ENCODE measurements at places on chromosomes 11 and 22.

- no peak for DNase-seq
Observed at GRCh38 chr11:11709447-11710239, 87.8 kb upstream of the GALNT18 start.

- no peak for DNase-seq
Observed at GRCh38 chr22:26631282-26631681, 9.5 kb downstream of the CRYBA4 start.

DNA sequence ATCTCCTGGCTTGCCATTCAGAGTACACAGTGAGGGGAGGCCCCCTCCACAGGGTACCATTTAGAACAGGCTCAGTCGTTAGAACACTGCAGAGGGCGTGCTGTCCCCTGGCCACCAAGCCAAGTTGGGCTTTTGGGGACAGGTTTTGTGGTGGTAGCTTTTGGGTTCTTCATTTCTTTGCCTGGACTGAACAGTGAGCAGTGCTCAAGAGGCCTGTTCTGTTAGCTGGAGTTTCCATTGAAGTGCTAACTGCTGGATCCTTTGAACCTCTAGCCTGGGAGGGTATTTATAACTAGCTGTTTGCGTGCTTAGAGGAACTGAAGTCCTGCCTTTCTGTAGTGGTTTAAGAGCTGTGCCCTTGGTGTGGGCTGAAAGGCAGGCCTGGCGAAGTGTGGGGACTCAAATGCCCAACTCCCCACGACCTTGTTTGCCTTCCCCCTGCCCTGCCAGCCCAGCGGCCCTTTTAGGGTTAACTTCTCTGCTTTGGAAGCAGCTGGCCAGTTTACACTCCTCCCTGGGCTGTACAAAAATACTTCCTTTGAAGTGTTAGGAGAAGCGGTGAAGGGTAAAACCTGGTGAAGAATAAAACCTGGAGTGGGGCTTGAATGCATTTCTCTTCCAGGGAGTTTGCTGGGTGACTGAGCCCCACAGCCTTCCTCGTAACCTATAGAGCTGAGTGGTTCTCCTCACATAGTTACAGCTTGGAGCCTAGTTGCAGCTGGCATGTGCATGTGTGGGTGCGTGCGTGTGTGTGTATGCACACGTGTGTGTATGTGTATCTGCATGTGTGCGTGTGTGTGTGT lies 34.6 kb downstream of the ZNRF3 start:
- DNase-seq: no peak

DNA sequence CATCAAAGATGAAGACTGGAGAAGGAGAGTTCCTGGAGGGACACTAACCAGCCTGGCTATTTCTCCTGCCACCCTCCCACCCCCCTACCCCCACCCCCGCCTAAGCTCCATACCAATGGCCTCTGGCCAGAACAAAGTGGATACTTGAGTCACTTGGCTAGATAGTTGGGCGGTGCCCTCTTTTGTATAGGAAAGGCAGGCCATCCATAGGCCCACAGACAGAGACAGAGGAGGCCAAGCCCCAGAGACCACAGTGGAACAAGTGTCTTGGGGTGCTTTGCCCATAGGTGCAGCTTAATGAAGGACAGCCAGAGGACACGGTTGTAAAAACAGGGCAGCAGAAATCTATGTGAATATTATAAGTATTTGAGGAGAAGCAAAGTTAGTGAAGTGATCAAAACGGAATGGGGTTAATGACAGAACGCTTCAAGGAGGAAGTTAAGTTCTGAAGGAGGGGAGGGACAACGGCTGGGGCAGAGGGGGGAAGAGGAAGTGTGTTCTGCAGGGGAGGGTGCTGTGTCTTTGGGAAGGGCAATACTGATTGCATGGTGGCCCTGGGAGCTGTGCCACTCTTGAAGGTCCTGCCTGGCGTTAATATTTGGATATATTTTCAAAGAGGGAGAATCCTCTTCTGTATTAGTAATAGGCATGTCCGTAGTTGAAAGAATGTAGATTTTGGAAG lies 32.7 kb downstream of the FLI1 start:
- no peak for DNase-seq

- peak; percentile 18 for DNase-seq
Observed at GRCh38 chr22:41256254-41257253, 15.8 kb upstream of the CHADL start.

DNA sequence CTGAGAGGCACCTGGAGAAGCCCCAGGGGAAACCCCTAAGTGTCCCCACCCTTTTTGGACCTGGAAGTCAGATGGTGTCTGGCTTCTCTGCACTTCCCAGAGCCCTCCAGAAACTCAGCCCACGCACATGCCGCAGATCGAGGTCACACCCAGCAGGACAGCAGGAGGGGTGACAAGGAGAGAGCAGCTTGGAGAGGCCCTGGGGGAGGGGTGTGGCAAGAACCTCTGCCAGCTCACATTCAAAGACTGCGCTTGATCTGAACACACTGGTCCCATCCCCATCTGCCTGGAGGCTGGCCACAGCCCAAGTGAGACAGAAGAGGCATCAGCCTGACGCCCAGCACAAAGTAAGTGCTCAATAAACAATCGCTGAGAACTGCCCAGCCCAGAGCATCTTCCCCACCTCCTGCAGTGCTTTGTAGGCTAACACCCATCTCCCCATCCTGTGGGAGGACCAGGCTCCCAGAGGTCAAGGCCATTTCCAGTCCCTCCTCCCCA lies 21.4 kb downstream of the TMPRSS6 start:
- DNase-seq: no peak

DNA sequence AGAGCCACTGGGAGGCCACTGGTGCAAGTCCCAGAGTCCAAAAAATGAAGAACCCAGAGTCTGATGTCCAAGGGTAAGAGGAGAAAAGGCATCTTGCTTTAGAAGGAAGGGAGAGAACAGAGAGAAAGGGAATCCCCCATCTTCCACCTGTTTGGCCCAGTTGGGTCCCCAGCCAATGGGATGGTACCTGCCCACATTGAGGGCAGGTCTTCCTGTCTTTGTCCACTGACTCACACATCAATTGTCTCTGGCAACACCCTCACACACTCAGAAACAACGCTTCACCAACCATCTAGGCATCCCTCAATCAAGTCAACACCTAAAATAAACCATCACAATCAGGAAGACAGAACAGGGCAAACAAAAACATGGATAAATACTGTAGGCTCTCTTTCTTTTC lies 6.3 kb downstream of the COMMD9 start:
- no peak for DNase-seq

Data from HS-5 (cell line).